Keratinocyte (primary cell): ENCODE measurements at places on chromosomes 4 and X. TPM values are rescaled to one million over a fixed set of nuclear protein-coding genes. Genes with fewer than 3 reads are reported as not detected.
A peak's percentile ranks its signal among the peaks of the same experiment; 100 is the strongest.

- peaks cover 5% of the 10 kb centered on the region for H3K4me1 ChIP-seq
- H3K4me3 ChIP-seq, result no peak overlapping the region
- no peak for DNase-seq
- no peaks in the 10 kb centered on the region for H3K36me3 ChIP-seq
- no peaks in the 10 kb centered on the region for H3K27me3 ChIP-seq
These were observed 118.4 kb downstream of the ASB9 start for GRCh38 chrX:15151267-15152186.

Gene SSX4
- polyA plus RNA-seq, result not detected in 3 replicates

DNA sequence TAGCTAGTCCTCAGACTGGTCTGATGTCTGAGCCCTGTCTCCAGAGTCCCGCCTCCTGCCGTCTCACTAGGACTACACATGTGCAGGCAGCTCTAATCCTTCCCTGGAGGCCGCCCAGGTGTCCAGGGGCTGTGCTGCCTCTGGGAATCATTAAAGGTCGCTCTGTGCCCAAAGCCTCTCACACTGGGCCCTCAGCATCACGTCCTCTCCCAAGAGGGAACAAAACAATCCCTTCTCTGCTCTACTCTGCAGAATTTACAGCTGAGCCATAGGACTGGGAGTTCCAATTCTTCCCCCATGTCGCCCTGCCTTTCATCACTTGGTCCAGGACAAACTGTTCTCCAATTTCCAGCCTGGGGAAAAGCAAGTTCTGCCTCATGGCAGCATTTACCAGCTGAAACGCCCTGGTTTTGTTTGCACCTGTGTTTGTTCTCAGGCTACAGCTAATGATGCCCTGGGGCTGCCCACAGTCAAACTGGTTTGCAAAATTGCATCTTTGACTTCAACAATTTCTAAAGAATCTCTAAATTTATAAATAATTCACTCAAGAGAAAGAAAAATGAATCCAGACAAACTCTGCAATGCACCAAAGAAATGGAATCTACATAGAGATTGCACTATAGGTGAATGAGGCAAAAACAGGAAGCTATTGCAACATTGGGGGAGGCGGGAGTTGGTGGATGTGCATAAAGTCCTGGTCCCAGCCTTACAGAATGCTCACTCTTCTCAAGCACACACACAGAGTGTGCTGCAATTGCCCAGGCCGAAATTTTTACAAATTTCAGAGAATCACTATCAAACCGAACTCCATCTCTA is 7.2 kb upstream of the MRFAP1 start:
- no peaks in the 10 kb centered on the region for H3K27me3 ChIP-seq
- no peak for DNase-seq
- peaks cover 5% of the 10 kb centered on the region for H3K4me1 ChIP-seq

DNA sequence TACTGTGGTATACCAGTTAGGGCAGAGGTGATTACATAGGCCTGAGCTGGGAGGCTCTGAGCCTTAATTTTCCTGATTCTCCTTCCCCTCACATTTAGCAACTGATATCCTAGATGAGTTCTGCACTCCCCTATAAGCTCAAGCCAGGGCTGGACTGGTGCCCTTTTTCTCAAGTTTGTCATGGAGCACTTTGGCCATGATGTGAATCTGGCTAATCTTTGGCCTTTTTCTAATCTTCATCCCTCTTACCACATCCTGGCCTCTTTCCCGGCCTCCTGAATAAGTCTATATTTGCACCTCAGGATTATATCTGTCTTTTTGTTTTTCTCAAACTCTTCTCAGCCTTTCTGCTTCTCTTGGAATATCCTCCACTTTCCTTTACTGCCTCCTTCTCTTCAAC is 10.9 kb upstream of the LAS1L start:
- no peaks in the 10 kb centered on the region for H3K4me1 ChIP-seq
- H3K27me3 ChIP-seq, result no peaks in the 10 kb centered on the region
- DNase-seq, result no peak
- H3K27ac ChIP-seq, result no peak overlapping the region
- no peak overlapping the region for H3K4me3 ChIP-seq
- no peaks in the 10 kb centered on the region for H3K36me3 ChIP-seq

DNA sequence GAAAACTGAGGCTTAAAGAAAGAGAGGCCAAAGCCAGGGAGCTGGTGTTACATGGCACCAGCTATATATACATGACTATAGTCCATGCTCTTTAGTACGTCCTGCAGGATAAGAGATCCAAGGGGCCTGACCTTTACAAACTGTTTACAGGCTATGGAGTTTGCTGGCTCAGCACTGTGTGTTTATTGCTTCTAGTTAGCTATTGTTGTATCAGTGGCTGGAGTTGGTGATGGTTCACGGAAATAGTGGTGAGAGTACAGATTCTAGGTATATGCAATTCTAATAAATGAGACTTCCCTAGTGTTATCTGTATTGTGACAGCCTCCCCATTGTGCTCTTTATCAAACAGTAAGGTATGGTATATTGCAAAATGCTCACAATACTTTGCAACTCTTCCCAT is 46.5 kb downstream of the REPS2 start:
- peaks cover 7% of the 10 kb centered on the region for H3K27me3 ChIP-seq
- DNase-seq, result no peak
- H3K36me3 ChIP-seq, result no peaks in the 10 kb centered on the region
- H3K27ac ChIP-seq, result no peak overlapping the region
- no peak overlapping the region for H3K4me3 ChIP-seq
- no peaks in the 10 kb centered on the region for H3K4me1 ChIP-seq

DNA sequence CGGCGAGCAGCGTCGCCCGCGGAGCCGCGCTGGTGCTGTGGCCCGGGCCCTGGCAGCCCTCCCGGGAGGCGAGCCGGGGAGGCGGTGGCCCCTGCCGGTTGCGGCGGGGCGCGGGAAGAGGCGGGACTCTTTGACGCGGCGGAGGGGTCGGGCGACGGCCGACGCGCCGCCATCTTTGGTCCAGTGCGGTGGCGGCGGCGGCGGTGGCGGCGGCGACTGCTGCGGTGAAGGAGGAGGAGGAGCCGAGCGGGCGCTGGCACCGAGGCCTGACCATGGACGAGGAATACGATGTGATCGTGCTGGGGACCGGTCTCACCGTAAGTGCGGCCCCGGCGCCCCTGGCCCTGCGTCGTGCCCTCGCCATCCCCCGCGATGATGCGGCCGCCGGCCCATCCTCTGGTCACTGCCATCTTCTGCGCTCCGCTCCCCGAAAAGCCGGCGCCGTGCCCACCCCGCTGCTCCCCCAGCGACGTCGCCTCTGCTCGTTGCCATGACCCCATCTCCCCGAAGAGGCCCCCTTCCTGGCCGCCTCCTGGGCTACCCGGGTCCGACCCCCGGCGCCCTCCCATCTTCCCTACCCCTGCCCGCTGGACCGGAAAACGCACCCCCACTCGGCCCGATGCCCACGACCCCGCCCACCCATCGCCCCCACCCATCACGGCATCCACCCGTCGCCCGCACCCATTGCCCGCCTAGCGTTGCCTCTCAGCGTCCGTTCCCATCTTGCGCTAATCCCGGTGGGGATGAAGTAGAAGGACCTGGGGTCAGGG is at the start of gene GDI1:
TSS of gene GDI1 (plus strand) at position 172 of the 770 bp plus-strand sequence. CDS start at position 273, 101 bp downstream.
- peak within 1 kb of the TSS; percentile 65 for H3K4me3 ChIP-seq
- no peak within 1 kb of the TSS for H3K27ac ChIP-seq
- peaks cover 8% of the 10 kb centered on the region for H3K4me1 ChIP-seq
- H3K27me3 ChIP-seq, result no peaks in the 10 kb centered on the region
- no peak for DNase-seq
- H3K36me3 ChIP-seq, result peaks cover 7% of the 10 kb centered on the region

Gene CSAG3
- not detected in 3 replicates for polyA plus RNA-seq

Gene MAPK10
- 4.7 to 8.2 TPM (median 6.8 TPM) in 3 replicates for polyA plus RNA-seq

GRCh38 chr4:107131295-107131694 is 95.2 kb upstream of the DKK2 start:
- no peak overlapping the region for H3K4me3 ChIP-seq
- no peak overlapping the region for H3K27ac ChIP-seq
- H3K4me1 ChIP-seq, result no peaks in the 10 kb centered on the region
- no peaks in the 10 kb centered on the region for H3K36me3 ChIP-seq
- DNase-seq, result no peak
- H3K27me3 ChIP-seq, result no peaks in the 10 kb centered on the region

Gene GC
- not detected in 3 replicates for polyA plus RNA-seq

- DNase-seq, result no peak
- H3K27me3 ChIP-seq, result no peaks in the 10 kb centered on the region
- no peak overlapping the region for H3K27ac ChIP-seq
- H3K4me1 ChIP-seq, result no peaks in the 10 kb centered on the region
- H3K4me3 ChIP-seq, result no peak overlapping the region
These were observed 17.7 kb downstream of the ADH4 start for GRCh38 chr4:99126376-99126775.

- no peak for DNase-seq
- H3K4me1 ChIP-seq, result peaks cover 12% of the 10 kb centered on the region
- H3K36me3 ChIP-seq, result no peaks in the 10 kb centered on the region
- H3K4me3 ChIP-seq, result no peak overlapping the region
These were observed 40.5 kb downstream of the TMEM131L start for GRCh38 chr4:153506341-153507309.
